ENCODE measurements at places on chromosomes 13 and 19. TPM values are rescaled to one million over a fixed set of nuclear protein-coding genes. Genes with fewer than 3 reads are reported as not detected.

DACH1 gene
- not detected for polyA plus RNA-seq

PTPRS gene
- polyA plus RNA-seq = 0.57 TPM

WASF3 gene
- not detected for polyA plus RNA-seq

ZNF429 gene
- 3.2 TPM for polyA plus RNA-seq

CCDC97 gene
- 28.4 TPM for polyA plus RNA-seq

ZNF285 gene
- polyA plus RNA-seq = 0.29 TPM

LHB gene
- not detected for polyA plus RNA-seq
